NCI-H460 (cell line): ENCODE measurements at places on chromosomes 1 and 21.

GRCh38 chr1:32886828-32887414, 630 bp downstream of the HPCA start:
- no peak for DNase-seq

GRCh38 chr1:67787746-67788145, 45.5 kb downstream of the GNG12 start:
- no peak for DNase-seq

DNA sequence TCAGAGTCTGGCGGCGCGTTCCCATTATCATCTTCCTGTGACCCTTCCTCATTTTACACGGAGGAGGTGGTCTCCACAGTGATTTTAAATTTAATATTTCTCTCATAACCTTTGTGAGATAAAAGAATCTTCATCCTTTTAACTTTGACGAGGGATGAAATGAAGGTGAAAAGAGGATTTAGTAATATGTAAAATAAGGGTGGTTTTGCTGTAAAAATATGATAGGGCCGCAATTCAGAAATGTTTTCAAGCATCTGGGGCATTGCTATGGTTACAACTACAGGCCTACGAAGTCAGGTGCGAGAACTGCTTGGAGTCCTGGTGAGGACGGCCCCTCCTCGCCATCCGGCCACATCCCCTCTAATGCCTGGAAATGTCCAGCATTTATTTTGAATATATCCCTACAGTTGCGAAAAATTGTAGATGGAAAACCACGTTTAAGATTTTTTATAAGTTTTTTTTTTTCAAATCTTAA, 422 bp upstream of the RSBN1 start:
- no peak for DNase-seq

DNA sequence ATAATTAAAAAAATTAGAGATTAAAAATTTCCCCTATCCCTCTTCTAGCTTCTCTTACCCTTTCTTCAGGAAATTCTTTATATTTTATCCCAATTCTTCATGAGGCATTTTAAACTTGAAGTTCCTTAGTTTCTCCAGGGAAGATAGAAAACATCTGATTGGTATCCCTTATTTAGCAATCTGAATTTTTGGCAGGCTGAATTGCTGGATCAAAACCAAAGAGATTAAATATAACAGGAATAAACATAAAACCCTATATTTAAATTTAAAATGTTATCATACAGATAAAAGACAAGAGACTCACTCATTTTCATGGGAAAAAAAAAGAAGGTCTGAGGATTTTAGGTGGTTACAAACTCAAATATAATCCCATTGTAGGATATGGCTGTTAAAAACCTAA, 204.2 kb downstream of the CHRM3 start:
- DNase-seq: no peak

DNA sequence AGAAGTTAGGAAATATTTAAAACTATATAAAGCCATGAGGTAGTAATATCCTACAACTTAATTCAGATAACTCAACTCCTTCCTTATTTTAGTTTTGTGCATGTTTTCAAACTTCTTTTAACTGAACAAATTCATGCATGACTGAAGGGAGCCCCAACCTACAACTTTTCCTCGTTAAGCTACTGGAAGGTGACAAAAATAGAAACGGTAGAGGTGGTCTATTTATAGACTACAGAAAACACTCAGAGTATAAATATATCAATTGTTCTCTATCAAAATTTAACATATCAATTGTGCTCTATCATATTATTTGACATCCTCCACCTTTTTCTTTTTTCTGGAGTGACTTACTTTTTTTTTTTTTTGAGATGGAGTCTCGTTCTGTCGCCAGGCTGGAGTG, 16.8 kb downstream of the SYNJ1 start:
- no peak for DNase-seq

- no peak for DNase-seq
Measured at GRCh38 chr1:18923756-18924211, 21.4 kb upstream of the ALDH4A1 start.

- no peak for DNase-seq
Measured at GRCh38 chr1:205032508-205032907, 10.5 kb upstream of the CNTN2 start.

DNA sequence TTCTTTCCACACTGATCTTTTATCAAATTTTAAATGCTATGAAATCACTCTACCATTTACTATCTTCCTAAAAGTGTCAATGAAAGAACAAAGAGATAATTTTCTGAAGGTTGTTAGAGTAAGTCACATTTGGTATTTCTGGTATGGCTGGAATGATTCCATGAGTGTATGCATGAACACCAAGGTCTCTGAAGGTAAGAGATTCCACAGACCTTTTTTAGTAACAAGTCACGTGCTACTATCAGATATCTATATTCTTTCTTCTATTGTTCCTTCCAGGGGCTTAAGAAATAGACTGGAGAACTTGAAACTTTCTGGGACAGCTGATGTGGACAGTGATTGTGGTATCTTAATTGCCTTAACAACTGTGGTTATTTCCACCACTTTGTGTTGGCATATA, 265.0 kb downstream of the SDCCAG8 start:
- no peak for DNase-seq

GRCh38 chr1:16212251-16212961, at the start of gene ARHGEF19:
TSS of gene ARHGEF19 (minus strand) at chr1:16212652. CDS start at chr1:16209054, 3,598 bp downstream.
- no peak for DNase-seq

GRCh38 chr1:51189421-51190073, 46.5 kb upstream of the RNF11 start:
- DNase-seq: peak; percentile 34

GRCh38 chr1:94160811-94161210, 39.9 kb upstream of the ABCA4 start:
- peak; percentile 9 for DNase-seq

GRCh38 chr1:9529190-9529589, 10.1 kb upstream of the SLC25A33 start:
- DNase-seq: no peak

DNA sequence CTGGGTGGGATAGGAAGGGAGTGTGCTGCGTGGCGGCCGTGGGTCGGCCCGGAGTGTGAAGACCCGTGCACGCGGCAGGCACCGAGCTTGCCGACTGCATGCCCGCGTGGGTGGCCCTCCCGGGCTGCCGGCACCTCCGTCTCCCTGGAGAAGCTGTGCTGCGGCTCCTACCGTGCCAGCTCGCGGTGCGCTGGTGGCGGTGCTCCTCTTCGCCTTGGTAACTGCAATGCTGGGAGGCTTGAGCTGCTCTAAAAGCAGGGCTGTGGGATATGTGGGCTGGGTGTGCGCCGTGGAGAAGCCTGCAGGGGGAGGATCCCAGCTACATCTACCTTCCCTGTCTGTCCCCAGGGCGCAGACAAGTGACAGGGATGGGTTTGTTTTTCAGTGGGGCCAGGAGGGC, 2.4 kb downstream of the GABRD start:
- no peak for DNase-seq

DNA sequence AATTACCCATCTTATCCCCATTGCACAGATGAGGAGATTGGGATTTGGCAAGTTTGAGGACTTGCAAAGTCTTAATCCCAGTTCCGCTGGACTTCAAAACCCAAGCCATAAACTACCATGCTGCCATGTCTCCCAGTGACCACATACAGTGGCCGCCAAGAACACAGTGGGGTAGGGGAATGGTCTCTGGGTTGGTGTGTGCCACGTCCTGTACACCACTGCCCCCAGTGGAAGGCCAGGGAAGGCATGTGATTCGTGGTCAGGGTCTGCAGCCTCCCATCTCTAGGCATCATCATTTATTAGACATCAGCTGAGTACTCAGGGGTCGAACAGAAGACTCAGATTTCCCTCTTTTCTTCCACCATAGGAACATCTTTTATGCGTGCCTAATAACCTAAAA, 76.0 kb downstream of the MAN1C1 start:
- peak; percentile 14 for DNase-seq

GRCh38 chr21:44867999-44868700, 5.3 kb downstream of the PTTG1IP start:
- DNase-seq: no peak

DNA sequence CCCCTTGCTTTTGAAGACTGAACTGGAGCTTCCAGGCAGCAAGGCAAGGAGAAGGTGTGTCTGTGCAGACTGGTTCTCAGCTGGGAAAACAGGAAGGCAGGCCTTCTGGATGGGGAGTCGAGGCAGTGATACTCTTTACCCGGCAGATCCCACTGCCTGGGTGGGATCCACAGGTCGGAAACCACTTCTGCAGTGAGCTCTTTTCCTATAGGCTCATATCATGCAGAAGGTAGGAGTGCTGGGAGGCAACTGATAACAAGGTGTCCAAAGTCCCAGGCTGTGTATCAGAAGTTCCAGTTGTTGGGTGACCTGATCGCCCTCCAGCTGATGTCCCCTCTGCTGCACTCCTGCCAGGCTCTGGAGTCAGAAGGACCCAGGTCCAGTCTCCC, 17.1 kb downstream of the ACOT11 start:
- no peak for DNase-seq

GRCh38 chr1:41416552-41417334, 55.5 kb downstream of the FOXO6 start:
- DNase-seq: peak; percentile 58

DNA sequence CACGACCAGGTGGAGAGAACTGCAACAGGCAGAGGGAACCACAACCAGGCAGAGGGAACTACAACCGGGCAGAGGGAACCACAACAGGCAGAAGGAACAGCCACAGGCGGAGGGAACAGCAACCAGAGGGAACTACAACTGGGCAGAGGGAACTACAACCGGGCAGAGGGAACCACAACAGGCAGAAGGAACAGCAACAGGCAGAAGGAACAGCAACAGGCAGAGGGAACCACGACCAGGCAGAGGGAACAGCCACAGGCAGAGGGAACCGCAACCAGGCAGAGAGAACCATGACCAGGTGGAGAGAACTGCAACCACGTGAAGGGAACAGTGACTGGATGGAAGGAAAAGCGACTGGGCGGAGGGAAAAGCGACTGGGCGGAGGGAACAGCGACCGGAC, 47.6 kb upstream of the GPR153 start:
- DNase-seq: no peak
